ENCODE measurements at places on chromosomes 5 and 9.

DNA sequence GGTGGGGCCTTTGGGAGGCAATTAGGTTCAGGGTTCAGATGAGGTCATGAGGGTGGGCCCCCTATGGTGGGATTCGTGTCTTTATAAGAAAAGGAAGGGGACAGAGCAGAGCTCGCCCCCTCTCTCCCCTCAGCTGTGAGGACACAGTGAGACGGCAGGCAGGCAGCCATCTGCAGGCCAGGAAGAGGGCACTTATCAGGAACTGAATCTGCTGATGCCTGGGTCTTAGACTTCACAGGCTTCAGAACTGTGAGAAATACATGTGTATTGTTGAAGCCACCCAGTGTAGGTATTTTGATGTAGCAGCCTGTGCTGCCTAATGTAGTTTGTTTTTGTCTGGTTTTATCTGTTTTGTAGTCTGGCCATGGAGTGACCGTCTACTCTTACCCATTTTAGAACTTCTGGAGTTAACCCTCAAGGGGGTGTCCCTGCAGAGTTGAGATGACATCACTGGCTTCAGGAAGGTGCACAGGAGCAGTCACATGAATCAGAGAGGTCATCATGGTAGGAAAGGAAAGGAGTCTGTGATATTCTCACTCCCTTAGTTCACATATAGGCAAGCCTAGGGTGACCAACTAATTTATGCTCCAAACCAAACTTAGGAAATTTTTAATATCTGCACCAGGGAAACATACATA is 71.0 kb downstream of the LRRC70 start:
- DNase-seq = no peak

- DNase-seq = no peak
Measured at GRCh38 chr9:126915281-126915816, 767 bp downstream of the RALGPS1 start.

- DNase-seq = no peak
Measured at GRCh38 chr5:159933531-159934485, 17.5 kb downstream of the ADRA1B start.

DNA sequence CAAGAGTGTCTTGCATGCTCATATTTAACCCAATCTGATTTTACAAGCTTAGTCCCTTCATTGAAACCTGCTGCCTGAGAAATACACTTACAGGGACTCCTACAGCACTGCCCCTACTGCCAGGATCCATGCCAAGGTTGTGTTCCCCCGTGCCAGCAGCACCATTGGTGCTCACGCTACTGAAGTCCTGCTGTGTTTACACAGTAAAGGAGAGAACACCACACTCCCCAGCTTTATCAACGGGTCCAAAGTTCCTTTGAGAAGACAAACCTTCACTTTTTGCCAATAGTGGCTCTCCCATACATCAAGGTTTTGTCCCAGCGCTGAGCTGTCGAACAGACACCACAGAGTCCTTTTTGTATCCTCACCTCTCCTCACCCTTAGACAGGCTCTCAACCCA is 155.1 kb upstream of the WWC1 start:
- no peak for DNase-seq

GRCh38 chr5:77210091-77210963 is at the start of gene PDE8B:
PDE8B (plus strand) TSS chr5:77210680; CDS start chr5:77210926, 246 bp downstream.
- no peak for DNase-seq

DNA sequence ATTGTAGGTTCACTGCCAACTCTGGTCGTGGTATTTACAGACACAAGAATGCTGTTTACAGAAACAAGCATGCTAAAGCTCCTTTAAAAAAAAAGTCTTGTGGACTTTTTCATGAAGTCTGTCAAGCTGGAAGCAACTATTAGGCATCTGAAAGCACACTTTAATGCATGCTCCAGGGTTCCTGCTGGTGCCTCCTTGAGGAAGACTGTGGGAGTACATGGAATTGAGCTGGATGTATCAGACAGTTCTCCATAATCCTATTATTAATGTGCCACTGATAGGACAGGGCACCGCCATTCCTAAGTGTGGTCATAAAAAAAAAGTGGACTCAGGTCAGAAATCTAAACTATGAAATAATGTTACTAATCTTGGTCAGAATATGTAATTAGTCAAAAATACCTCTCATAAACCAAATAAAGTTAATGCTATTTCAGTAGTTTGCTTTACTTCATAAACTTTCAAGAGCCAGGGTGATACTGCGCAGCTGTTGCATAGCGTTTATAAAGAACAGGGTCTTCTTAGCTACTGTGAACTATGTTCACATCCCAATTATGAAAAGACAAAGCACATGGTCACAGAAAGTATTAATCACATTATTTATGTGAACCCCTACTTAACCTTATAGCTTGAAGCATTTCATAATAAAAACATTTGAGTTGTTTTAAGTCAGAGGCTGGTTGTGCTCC is 390.8 kb upstream of the PTGER4 start:
- no peak for DNase-seq

- no peak for DNase-seq
Measured at GRCh38 chr5:42894057-42894456, 82.4 kb upstream of the SELENOP start.

DNA sequence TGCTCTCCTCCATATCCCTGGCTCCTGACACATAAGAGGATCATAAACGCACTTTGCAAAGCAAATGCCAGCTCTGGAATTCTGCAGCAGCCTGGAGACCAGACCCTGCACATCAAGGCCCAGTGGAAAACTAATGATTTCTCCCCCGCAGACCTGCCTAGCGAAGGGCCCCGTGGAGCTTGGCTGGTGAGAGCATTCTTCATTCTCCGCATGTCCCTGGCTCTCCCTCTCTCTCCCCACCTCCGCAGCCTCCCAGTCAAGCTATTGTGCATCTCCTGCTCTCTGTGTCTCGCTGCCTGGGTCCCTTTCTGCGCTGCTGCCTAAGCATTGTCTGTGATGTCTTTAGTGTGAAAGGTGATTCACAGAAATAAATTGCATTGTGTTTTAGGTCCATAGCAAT is 46.7 kb downstream of the GRIA1 start:
- DNase-seq = no peak

- no peak for DNase-seq
Measured at GRCh38 chr9:37197158-37198038, 77.0 kb downstream of the ZCCHC7 start.
